Cerebellum (tissue), 4 donors: ENCODE measurements at places on chromosomes 13 and 19. TPM values are rescaled to one million over a fixed set of nuclear protein-coding genes. Genes with fewer than 3 reads are reported as not detected.

Gene DMKN
- total RNA-seq = 4.2 TPM

Gene PODNL1
- total RNA-seq = 0.45 TPM

Gene IFNL1
- total RNA-seq = not detected

Gene ZNF805
- 35.5 TPM for total RNA-seq

Gene CABP5
- not detected for total RNA-seq

Gene DOCK9
- 65.5 TPM for total RNA-seq

Gene SYNGR4
- 0.27 TPM for total RNA-seq

Gene CDX2
- not detected for total RNA-seq

Gene CPB2
- total RNA-seq = not detected

Gene CLEC4M
- total RNA-seq = not detected

Gene KLK5
- not detected for total RNA-seq

Gene ZNF570
- total RNA-seq = 18.5 TPM

Gene NTF4
- not detected for total RNA-seq

Gene ZNF121
- 76.2 TPM for total RNA-seq

Gene ZNF649
- 28.0 TPM for total RNA-seq

Gene CD22
- total RNA-seq = not detected

Gene PRODH2
- total RNA-seq = 0.09 TPM

Gene CFAP97D2
- not detected for total RNA-seq

Gene C2CD4C
- 7.5 TPM for total RNA-seq

Gene ZNF431
- 21.1 TPM for total RNA-seq

Gene ATXN8OS
- total RNA-seq = 1.1 TPM

Gene TNFSF9
- total RNA-seq = 1.2 TPM

Gene RNF225
- not detected for total RNA-seq

Gene SLC27A5
- total RNA-seq = 6.8 TPM

Gene MIDN
- 13.6 TPM for total RNA-seq

Gene CRLF1
- 3.0 TPM for total RNA-seq

Gene REXO1
- 9.8 TPM for total RNA-seq

Gene LMTK3
- 7.0 TPM for total RNA-seq

Gene KLK7
- not detected for total RNA-seq

Gene TPTE2
- total RNA-seq = not detected

Gene VSIG10L
- total RNA-seq = 1.5 TPM

Gene ZNF813
- total RNA-seq = 6.3 TPM

Gene HSPB6
- total RNA-seq = not detected

Gene ZNF284
- 7.1 TPM for total RNA-seq

Gene CYP4F8
- not detected for total RNA-seq

Gene TPP2
- total RNA-seq = 52.0 TPM

Gene ZNF490
- 12.7 TPM for total RNA-seq

Gene CEACAM7
- 0.36 TPM for total RNA-seq

Gene N4BP2L1
- 13.6 TPM for total RNA-seq

Gene COMP
- not detected for total RNA-seq

Gene PSG11
- not detected for total RNA-seq

Gene LRRC63
- 1.7 TPM for total RNA-seq

Gene FCER2
- total RNA-seq = 0.18 TPM

Gene C19orf67
- not detected for total RNA-seq

Gene GTF2F2
- 17.6 TPM for total RNA-seq

Gene DDA1
- total RNA-seq = 8.9 TPM

Gene KLK14
- total RNA-seq = not detected

Gene SYCN
- total RNA-seq = not detected

Gene KHSRP
- total RNA-seq = 91.6 TPM

Gene SULT2A1
- total RNA-seq = not detected

Gene S1PR4
- not detected for total RNA-seq

Gene COL4A2
- total RNA-seq = 164 TPM

Gene HSPH1
- 74.1 TPM for total RNA-seq

Gene F7
- total RNA-seq = 0.36 TPM

Gene ANGPTL8
- total RNA-seq = not detected

Gene TEX29
- 0.45 TPM for total RNA-seq

Gene LIG4
- 16.7 TPM for total RNA-seq

Gene CYP2S1
- 0.64 TPM for total RNA-seq

Gene WDR62
- 4.4 TPM for total RNA-seq

Gene MRPL4
- 8.1 TPM for total RNA-seq
